Mesenchymal stem cell (in vitro differentiated cells and primary cell): ENCODE measurements at places on chromosomes 12 and 14.

GRCh38 chr12:41074473-41074769 is 113.7 kb upstream of the PDZRN4 start:
- no peak for DNase-seq

DNA sequence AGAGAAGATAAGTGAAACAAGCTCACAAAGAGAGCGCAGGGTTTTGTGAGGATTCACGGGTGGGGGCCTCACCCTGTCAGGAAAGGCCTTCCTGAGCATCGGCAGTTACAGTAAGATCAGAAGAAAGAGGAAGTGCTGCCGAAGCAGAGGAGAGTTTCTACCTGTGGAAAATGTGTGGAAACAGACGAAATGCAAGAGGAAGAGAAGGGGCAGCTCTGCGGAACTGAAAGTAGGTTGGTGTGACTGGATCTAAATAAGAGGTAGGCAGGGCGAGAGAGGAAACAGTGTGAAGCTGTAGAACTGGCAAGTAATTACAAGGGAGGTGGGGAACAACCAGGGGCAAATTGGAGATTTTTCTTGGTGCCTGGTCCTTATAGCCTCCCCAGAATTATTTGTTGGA is 2.6 kb downstream of the GPR68 start:
- DNase-seq, result no peak

GRCh38 chr12:43571885-43572284 is 19.9 kb upstream of the ADAMTS20 start:
- DNase-seq, result no peak

GRCh38 chr14:63472986-63473788 is 70.0 kb downstream of the PPP2R5E start:
- peak; percentile 45 for DNase-seq

- no peak for DNase-seq
Measured at GRCh38 chr14:35414365-35414764, 9.8 kb upstream of the NFKBIA start.
